ENCODE measurements at places on chromosomes 12 and 14.

DNA sequence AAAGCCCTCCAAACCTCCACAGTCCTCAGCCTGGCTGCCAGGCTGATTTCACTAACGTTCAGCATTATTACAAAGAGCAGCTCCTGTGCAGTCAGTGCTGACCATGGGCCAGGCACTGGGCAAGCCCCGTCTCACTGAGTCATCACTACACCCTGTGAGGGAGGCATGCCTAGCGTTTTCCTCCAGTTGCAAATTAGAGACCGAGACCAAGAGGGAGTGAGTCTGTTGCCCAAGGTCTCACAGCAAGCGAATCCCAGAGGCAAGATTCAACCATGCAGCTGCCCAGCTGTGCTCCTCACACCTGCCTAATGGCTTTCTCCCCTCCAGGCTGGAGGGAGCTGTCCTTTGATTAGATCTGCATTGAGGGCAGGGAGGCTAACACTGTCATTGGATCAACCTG lies 229.3 kb upstream of the LHX5 start:
- DNase-seq = no peak

- DNase-seq = no peak
Observed at GRCh38 chr14:31255286-31255685, 47.7 kb upstream of the HECTD1 start.

- no peak for DNase-seq
Observed at GRCh38 chr12:91732086-91732485, 413.6 kb downstream of the BTG1 start.

GRCh38 chr12:41558671-41559070 lies 370.6 kb downstream of the PDZRN4 start:
- no peak for DNase-seq

DNA sequence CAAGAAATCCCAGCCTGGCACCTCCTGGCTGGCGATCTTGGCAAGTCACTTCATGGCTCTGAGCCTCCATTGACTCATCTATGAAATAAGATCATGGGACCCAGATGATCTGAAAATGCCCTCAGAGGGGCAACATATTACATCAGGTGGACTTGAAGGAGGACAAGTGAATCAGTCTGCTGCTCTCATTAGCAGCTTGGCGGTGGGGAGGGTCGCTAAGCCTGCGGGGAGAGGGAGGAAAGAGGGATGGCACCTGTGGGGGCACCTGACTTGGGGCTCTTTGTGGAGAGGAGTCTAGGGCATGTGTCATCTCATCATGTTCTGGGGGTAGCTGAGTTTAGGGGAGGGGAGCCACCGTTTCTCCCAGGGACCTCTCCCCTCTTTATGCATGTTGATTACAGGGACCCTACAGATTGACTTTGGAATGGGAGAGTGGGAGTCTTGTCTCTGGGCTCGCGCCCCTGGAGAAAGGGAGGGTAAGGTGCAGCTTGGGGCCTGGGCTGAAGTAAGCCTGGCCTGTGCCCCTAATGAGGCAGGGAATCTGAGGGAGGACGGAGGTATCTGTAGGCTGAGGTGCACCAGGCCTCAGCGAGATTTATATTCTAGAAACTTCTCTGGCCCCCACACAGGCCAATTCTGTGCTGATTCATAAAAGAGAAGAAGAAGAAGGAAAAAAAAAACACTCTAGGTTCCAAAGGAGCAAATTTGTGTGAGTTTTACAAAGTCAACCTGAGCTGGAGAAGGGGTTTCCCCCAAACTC lies 29.3 kb upstream of the BATF start:
- no peak for DNase-seq

- DNase-seq = no peak
Observed at GRCh38 chr14:105878554-105878953, 352.2 kb downstream of the TMEM121 start.

All from DMS 273 treated with DMSO at 0.1 percent for 48 hours (cell line).